ENCODE measurements at places on chromosomes 3 and 15. TPM values are rescaled to one million over a fixed set of nuclear protein-coding genes. Genes with fewer than 3 reads are reported as not detected.

GRCh38 chr3:181824961-181825360 is 113.2 kb downstream of the SOX2 start:
- no peak for DNase-seq

DNA sequence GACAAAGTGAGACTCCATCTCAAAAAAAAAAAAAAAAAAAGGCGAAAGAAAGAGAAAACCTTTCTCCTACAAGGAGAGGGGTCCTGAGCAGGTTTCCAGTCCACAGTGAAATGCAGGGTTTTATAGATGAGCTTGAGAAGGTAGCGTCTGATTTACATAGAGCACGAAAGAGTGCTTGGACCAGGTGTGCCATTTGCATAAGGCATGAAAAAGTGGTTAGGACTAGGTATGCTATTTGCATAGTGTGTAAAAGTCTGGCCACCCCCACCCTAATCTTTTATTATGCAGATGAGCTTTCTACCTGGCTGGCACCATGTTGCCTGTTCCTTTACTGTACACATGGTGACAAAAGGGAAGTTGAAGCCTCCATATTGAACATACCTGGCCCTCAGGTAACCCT is 13.6 kb upstream of the RNU6-1 start:
- DNase-seq = no peak

GRCh38 chr15:52338058-52338457 is 42.5 kb upstream of the MYO5C start:
- DNase-seq = peak; percentile 33

GRCh38 chr15:29034151-29034550 is 148.4 kb downstream of the APBA2 start:
- DNase-seq = no peak

- no peak for DNase-seq
Observed at GRCh38 chr15:22908830-22909229, 70.4 kb downstream of the NIPA2 start.

DNA sequence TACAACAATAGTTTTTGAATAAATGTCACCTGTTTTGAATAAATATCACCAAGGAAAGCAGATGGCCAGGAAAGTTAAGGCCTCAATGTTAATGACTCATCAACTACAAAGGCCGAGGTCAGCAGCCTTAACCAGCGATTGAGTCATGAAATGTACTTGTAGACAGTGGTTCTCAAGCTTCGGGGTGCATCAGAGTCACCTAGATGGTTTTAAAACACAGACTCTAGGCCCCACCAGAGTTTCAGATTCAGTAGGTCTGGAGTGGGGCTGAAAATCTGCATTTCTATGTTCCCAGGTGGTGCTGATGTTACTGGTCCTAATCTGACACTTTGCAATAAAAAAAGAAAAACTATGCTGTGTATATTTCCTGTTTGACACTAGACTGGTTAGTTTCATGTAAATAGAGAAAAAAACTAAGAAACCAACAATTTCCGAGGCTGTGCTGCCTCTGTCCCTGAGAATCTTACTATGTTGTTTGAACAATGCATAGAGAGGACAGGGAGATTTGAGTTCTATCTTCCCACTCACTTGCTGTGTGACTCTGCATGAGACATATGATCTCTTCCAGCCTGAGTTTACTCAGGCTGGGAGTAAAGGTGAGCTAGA is 9.8 kb downstream of the RAB27A start:
- peak; percentile 91 for DNase-seq

GRCh38 chr3:21912711-21913110 is 161.7 kb upstream of the ZNF385D start:
- no peak for DNase-seq

DNA sequence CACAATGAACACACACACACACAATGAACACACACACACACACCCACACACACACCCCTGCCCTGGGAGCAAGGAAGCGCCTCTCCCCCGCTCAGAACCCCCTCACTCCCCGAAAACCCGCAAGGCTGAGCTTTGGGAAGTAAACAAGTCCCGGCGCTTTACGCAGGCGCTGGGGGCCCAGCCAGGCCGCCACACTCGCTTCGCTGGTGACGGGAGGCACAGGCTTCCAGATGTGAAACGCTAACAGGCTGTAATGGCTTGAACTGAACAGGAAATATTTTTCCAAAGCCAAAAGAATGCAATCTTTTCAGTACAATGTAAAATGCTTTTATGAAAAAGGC is 122.7 kb upstream of the IGF1R start:
- DNase-seq = no peak

Gene SUCNR1
- total RNA-seq = not detected

Gene AADACL2
- total RNA-seq = not detected

DNA sequence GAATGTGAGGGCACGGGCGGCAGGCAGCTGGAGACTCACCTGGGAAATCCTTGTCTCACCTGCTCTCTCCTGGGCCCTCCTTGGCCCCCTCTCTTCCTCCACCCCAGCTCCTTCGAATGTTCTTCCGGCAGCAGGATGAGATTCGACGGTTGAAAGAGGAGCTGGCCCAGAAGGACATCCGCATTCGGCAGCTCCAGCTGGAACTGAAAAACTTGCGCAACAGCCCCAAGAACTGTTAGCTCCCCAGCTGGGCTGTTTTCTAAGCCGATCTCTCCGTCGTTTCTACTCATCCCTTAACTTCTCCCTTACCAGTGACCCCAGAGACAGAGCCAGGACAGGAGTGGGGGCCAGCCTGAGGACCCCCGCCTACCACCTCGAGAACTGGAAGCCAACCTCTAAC is 95.0 kb downstream of the ANP32A start:
- DNase-seq = no peak

GRCh38 chr3:134291319-134292254 is 40.9 kb upstream of the RYK start:
- DNase-seq = no peak

DNA sequence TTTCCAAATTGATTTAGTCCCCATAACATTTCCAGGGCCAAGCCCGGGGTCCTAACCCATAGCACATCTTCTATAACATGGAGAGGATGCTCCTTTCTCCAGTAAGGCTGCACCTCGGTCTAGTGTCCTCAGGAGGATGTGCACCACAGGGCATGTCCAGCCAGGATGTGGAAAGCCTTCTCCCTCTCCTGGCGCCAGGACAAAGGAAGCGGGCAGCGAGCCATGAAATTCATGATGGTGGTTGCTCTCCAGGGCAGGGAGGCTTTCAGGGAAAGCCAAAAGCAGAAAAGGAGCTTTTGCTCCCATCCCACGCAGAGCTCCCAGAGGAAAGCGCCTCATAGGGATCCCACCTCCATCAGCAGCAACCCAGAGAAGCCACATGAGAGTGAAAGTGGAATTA is 220.0 kb downstream of the ADAMTSL3 start:
- DNase-seq = no peak

DNA sequence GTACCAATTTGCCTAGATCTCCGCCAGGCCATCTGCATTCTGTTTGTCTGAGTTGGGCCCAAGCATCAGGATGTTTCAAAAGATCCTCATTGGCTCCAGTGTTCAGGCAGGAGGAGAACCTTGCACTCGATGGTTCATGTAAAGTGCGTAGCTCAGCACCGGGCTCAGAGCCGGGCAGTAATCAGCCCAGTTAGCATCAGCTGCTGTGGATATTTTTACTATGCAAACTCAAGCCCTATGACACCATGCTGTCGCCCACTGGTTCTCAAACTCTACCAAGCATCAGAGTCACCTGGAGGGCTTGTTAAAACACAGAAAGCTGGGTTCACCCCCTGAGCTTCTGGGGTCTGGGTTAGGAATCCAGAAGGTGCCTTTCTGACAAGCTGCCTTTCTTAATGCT is 310.8 kb downstream of the SHQ1 start:
- DNase-seq = no peak

Measured in dermis blood vessel endothelial cell (primary cell).